ENCODE measurements at places on chromosomes 12 and 14.

GRCh38 chr12:75655315-75655806 lies 144.0 kb upstream of the KRR1 start:
- DNase-seq = no peak

- no peak for DNase-seq
These were observed 31.7 kb upstream of the HDAC7 start for GRCh38 chr12:47851303-47851952.

DNA sequence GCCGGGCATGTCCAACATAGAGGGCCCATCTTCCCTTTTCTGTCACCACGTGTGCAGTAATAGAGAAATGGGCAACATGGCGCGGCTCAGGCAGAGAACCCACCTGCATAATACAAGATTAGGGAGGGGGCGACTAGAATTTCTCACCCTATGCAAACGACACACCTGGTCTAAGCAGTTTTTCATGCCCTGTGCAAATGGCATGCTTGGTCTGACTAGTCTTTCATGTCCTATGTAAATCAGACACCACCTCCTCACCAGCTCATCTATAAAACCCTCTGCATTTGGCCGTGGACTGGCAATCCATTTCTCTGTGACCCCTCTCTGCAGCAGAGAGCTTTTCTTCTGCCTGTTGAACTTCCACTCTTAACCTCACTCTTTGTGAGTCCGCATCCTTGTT lies 180.2 kb upstream of the PZP start:
- no peak for DNase-seq

- DNase-seq = peak; percentile 42
These were observed 100.7 kb downstream of the APAF1 start for GRCh38 chr12:98745578-98746391.

DNA sequence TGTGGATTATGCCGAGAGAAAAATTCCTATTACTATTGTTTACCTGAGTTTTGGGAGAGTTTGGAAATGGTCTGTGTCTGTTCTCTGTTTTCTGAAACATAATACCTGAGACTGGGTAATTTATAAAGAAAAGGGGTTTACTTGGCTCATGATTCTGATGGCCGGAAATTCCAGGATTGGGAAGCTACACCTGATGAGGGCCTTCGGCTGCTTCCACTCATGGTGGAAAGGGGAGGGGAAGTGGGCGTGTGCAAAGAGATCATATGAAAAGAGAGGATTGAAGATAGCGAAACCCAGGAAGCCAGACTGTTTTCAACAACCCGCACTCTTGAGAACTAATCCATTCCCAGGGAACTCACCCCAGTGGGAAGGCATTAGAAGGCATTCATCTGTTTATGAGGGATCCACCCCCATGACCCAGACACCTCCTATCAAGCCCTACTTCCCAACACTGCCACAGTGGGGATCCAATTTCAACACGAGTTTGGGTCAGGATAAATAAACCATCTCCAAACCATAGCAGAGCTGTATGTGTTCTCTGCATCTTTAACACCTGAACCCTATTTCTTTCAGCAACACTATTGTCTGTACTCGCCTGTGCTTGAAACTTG lies 51.1 kb downstream of the APAF1 start:
- DNase-seq = peak; percentile 19

GRCh38 chr14:82533351-82533750 lies 999.7 kb upstream of the SEL1L start:
- no peak for DNase-seq

DNA sequence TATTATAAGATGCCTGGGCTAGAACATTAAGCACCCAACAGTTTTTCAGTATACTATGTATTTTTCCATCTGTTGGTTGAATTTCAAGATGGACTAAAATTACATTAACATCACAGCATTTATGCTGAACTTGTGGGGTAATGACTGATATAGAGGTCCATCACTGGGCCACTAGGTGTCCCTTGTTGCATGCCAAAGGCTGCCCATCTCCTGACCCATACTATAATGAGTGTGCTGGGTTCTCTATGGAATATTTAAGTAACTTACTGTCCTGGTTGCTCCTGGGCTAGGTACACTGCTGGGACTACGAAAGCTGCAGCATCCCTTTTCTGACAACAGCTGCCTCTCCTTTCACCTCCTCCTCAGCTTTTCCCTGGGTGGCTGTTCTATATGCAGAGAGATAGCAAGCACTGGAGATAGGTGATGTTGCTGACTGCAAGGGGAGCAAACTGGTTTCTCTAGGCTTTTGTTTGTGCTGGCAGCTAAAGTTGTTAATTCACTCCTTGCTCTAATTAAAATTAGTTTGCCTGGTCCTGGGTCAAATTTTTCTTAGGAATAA lies 138.6 kb upstream of the TRHDE start:
- no peak for DNase-seq

DNA sequence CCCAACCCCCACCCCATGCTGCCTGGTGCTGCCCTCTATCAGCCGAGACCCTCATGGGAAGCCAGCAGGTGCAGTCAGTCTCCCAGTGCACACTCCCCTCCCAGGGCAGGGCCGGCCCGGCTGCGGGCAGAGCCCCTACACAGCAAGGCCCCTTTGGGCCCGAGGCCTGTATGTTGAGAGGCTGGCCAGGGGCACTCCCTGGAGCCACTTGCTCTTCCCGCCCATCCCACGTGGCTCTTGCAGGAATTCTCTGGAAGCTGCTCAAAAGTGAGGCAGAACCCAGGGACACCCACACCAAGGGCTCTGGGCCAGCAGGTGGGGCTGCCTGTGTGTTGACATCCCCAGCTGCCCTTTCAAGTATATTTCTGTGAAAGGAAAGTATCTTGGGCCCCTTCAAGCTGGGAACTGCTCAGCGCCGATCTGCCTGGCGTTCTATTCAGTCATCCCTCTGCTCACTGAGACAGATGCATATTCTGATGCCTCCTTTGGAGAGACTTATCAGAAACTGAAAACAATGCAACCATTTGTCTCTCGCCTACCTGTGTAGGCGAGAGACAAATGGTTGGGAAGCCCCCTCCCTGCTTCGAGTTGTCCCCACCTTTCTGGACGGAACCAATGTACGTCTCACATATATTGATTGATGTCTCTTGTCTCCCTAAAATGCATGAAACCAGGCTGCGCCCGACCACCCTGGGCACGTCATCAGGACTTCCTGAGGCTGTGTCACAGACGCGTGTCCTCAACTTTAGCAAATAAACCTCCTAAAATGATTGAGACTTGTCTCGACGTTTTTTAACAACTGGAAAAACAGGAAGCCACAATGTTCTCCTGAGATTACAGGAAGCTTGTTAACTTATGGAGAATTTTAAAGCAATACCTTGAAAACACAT lies 6.0 kb downstream of the GPR132 start:
- DNase-seq = peak; percentile 46

- no peak for DNase-seq
These were observed 32.0 kb downstream of the ARF6 start for GRCh38 chr14:49924852-49925251.

- DNase-seq = no peak
These were observed 40.5 kb upstream of the TBC1D15 start for GRCh38 chr12:71799106-71799505.

DNA sequence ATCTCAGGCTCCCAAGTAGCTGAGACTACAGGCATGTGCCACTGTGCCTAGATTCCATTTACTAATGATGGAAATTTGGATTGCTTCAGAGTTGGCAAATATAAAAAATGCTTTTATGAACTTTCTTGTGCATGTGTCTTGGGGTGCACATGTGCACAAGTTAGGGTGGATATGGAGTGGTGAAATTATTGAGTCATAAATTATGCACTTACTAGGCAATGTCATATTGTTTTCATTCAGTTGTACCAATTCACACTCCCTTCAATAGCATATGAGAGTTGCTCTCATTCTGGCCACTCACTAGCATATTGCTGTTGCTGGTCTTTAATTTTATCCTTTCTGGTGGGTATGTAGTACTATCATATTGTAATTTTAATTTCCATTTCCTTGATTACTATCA lies 45.7 kb upstream of the KRAS start:
- no peak for DNase-seq

GRCh38 chr14:56135001-56135400 lies 16.8 kb downstream of the PELI2 start:
- DNase-seq = no peak

DNA sequence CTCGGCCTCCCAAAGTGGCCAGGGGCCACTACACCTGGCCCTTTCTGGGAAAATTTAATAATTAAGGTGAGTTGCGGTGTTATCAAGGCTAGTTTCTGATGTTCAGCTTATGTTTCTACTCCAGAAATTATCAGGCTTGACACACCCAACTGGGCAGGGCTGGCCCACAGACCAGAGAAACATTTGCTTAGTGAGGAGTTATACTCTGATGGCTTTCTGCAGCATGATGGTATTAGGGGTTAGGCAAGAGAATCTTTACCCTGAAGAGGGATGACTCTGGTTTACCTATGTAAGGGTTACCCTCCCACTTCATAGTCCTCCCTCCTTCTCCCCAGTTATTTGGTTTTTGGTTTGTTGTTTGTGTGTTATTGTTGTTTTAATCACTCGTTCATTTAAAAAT lies 24.5 kb upstream of the HECTD1 start:
- DNase-seq = no peak

DNA sequence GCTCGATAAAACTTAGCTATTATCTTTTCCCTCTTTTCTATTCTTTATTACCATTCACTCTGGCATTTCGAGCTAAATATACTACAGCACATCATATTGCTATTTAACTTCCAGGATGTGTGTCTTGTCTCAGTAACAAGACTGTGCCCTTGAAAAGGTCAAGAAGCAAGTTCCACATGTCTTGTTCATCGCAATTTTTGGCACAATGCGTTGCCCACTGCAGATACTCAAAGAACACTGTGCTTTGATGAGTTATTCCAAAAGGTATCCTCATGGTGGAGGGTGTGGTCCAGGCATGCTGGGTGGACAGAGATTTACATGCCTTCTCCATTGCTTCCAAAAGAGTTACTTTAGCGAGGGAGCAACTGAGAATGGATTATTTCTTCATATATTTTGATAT lies 6.6 kb downstream of the E2F7 start:
- no peak for DNase-seq

DNA sequence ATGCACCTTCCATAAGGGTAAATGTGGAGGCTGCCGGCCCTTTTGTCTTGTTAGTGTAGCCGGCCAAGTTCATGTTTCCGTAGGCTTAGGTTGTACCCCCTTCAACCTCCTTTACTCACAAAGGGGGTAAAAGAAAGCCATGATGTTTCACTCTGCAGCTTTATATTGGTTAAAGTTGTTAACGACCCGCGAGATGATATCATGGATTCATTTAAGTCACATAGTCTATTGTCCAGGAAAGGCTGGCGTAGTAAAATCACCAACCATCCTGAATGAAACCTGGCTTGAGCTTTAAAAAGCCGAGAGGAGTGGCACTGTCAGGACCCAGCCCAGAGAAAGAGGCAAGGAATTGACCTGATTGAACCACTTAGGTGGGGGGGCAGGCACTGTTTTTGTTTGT lies 1.3 kb downstream of the UNG start:
- no peak for DNase-seq

DNA sequence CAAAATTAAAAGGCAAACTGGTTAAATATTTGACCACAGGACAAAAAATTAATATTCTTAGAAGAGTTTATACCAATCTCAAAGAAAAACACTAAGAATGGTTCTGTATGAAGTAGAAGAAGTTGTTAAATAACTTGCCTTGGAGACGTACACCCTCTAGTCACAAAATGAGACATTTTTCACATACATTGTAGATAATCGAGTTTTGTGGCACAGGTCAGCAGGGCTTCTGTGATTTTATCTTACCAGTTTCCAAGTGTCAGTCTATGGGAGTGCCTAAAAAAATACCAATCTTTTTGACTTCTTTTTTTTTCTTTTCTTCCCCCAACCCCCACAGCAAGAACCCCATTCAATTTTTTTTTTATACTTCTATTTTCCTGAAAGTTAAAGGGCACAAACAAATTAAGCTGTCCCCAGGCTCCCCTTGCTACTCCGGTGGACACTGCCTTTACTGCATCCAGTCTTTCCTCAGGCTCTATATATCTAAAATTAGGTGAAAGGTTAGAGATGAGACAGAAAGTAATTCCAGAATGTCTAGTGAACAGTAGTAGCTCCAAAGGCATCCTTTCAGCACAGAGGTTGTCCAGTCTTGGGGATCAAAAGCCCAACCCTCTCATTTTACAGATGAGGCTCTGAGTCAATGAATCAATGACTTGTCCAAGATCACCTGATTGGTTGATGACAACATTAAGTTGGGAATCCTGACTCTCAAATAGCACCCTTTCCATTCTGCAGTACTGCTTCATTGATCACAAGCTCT lies 6.2 kb downstream of the LIMA1 start:
- no peak for DNase-seq

- DNase-seq = no peak
These were observed 155.4 kb upstream of the FAR2 start for GRCh38 chr12:28993720-28994119.

- DNase-seq = no peak
These were observed 5.5 kb upstream of the KLHL33 start for GRCh38 chr14:20441461-20441860.

- DNase-seq = no peak
These were observed 566.9 kb downstream of the NRXN3 start for GRCh38 chr14:78737116-78737515.

- no peak for DNase-seq
These were observed 5.8 kb downstream of the NID2 start for GRCh38 chr14:52063052-52063462.

- DNase-seq = no peak
These were observed 1505.3 kb downstream of the AACS start for GRCh38 chr12:126570566-126570965.

- DNase-seq = no peak
These were observed 172.2 kb downstream of the SNAPC1 start for GRCh38 chr14:61934385-61934784.

- DNase-seq = no peak
These were observed 3.0 kb downstream of the ADGRD1 start for GRCh38 chr12:130956456-130957303.

DNA sequence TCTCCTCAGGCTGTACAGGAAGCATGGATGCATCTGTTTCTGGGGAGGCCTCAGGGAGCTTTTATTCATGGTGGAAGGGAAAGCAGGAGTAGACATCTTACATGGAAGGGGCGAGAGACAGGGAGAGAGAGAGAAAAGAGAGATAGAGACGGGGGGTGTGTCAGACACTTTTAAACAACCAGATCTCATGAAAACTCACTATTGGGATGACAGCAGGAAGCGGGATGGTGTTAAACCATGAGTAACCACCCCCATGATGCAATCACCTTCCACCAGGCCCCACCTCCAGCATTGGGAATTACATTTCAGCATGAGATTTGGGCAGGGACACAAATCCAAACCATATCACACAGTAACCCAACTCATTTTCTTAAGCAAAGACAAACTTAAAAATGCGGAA lies 110.0 kb upstream of the EEA1 start:
- DNase-seq = no peak

DNA sequence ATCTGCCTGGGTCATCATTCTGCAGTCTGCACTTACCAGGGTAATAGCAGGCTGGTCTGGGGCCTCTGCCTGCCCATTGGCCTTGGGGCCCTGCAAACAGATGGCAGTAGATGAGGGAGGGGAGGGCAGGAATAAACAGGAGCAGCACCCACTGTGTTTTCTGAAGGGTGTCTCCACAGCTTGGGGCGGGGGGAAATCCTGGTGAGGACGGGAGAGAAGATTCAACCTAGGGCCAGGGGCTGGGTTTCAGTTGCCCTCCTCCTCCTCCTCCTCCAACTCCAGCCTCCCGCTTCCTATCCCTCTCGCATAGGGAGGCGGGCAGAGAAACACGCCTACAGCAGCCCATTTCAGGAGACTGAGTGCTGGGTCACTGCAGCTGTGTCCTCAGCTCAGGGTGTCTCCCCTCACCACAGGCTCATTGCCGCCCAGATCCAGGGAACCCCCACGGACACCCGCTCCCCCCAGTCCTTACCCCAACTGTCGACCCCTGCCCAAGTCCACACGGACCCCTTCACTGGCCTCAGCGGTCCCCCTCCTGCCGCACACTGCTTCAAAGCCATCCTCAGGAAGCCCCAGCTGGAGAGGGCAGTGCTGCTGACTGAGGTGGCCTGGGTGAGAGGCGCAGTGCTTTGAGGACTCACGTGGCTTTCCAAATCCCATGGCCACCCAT lies 9.1 kb upstream of the KRT80 start:
- DNase-seq = no peak
